ENCODE measurements at places on chromosomes 7 and 10. TPM values are rescaled to one million over a fixed set of nuclear protein-coding genes. Genes with fewer than 3 reads are reported as not detected.

- DNase-seq = no peak
Observed at GRCh38 chr7:3157566-3158287, 114.1 kb upstream of the CARD11 start.

GRCh38 chr10:113326160-113327111, 226.4 kb upstream of the HABP2 start:
- peak; percentile 42 for DNase-seq

The ADAM8 gene
- 28.4 TPM for polyA plus RNA-seq

The ACSM6 gene
- 0.21 TPM for polyA plus RNA-seq

DNA sequence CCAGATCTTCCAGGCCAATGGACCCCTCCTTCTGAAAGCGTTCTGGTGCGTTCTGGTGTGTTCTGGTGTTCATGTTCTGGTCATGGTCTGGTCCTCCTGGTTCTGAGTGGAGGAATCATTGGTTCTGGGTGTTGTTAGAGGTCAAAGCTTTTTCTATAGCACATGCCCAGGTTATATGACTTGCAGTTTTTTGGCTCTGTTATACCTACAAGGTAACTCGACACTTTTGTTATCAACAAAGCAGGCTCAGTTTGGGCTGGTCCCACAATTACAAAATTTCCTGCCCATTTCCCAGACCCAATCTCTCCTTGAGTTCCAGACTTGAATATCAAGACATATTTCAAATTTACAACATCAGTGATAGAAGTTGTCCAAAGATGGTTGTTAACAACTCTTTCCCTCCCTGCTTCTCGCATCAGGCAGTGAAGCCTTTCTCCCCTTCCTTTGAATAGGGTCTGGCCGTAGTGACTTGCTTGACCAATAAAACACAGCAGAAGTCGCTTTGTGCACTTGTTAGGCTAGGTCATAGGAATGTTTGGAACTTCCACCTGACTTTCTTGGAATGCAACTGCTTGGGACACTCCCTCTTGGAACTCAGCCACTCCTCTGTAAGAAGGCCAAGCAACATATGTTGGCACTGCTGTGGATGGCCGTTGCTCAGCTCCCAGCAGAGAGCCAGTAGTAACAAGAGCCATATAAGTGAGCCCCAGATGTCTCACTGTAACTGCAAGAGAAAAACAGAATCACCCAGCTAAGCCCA, 83.1 kb upstream of the STEAP1B start:
- no peak for DNase-seq

DNA sequence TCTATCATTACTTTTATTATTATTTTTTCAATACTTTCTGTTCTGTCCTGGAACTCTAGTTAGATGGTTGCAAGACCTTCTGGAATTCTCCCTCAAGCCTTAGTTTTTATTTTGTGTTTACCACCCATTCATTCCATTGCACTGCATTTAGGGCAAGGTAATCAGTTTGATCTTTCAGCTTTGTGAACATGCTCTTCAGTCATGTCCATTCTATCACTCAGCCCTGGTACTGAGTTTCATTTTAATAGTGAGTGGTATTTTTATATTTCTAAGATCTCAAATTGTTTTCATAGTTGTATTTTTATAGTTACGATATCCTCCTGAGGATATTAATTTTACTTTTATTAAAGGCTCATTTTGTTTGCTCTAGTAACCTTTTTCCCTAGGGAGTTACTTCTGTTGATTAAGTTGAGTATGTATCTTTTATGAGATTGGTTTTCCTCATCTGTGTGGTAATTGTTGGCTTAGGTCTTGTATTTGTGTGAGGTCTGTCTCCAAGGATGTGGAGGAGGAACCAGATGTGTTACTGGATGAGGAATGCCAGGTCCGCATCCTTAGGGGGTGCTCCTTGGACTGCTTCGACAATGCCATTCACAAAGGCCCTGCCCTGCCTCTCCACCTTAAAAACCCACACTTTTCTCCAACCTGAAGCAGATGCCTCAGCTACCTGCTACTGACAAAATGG, 46.7 kb upstream of the RAB18 start:
- DNase-seq = no peak
